ENCODE measurements at places on chromosomes 2 and 18. TPM values are rescaled to one million over a fixed set of nuclear protein-coding genes. Genes with fewer than 3 reads are reported as not detected.

DNA sequence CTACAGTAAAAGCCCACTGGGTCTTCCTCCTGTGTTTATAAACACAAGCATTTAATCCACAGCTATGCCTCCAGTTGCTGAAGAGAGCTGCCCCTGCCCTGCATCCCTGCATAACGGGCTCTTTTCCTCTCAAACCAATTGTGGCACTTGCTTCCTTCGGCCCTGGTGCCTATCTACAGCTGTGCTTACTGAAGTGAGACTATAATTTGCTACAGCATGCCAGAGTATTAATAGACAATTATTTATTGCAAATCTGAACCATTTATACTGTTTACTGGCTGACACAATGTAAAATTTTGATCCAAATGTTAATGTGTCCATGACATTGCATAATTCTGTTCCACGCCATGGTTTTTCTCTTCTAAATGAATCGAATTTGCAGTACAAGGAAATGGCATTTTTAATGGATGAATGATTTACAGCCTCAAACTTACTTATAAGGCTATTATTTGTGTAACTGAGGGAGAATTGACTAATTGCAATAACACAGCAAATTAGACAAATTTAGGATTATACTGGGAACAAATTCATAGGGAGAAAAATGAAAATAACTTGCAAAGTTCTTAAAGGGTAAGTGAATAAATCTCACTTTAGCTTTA, 457.0 kb upstream of the HNRNPA3 start:
- DNase-seq = no peak

Gene SERPINB4
- total RNA-seq = not detected

- DNase-seq = no peak
Observed at GRCh38 chr2:213234641-213235040, 49.6 kb upstream of the SPAG16 start.

GRCh38 chr2:36368438-36368837, 12.9 kb downstream of the CRIM1 start:
- no peak for DNase-seq

Gene PNO1
- total RNA-seq = 8.5 TPM

DNA sequence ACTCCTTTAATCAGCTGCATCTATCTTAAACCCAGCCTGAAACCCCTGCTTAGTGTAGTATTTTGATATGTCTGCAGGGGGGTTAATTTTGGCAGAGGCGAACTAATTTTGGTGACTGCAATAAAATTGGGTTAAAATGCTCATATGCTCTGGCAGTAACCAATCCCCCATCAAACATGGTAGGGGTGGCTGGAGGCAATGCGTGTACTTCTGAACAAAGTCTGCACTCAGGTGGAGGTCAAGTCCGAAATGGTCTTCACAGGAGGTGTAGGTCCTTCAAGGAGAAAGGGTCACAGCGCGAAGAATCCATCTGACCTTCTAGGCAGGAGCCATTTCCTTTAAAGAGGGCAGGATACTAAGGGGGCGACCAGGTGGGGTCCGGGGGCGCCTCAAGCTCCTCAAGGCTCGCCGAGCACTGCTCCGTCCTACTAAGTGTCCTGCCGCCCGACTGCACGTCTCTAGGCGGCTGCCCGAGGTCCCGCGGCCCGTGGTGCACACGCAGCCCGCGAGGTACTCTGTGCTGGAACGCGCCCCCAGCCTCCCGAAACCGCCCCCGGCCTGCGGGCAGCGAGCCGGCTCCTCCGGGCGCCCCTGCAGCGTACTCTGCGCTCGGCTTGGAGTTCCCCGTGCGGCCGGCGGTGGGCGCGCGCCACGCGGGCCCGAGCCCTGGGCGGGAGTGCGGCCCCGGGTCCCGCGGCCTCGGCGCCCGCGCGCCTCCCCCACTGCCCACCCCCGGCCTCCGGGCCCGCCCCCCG, 1.7 kb upstream of the LDLRAD4 start:
- DNase-seq = peak; percentile 79

GRCh38 chr2:222518570-222519381, 94.4 kb downstream of the SGPP2 start:
- DNase-seq = no peak

Gene TMEM178A
- 0.23 TPM for total RNA-seq

- DNase-seq = no peak
Observed at GRCh38 chr18:23523429-23524212, 20.3 kb downstream of the RMC1 start.

Data from activated naive CD8-positive, alpha-beta T cell treated with anti-CD3 and anti-CD28 coated beads, Interleukin-2, amount 10 ng/mL, durations not matched to agents 7 days and 5 days (primary cell).